Inflammatory macrophage treated with lipopolysaccharide for 4 hours (primary cell): ENCODE measurements at places on chromosomes 16 and 17.

- DNase-seq: no peak
Measured at GRCh38 chr17:75828076-75828400, 16.2 kb downstream of the UNC13D start.

GRCh38 chr16:56939801-56940200, 7.9 kb downstream of the HERPUD1 start:
- no peak for DNase-seq

DNA sequence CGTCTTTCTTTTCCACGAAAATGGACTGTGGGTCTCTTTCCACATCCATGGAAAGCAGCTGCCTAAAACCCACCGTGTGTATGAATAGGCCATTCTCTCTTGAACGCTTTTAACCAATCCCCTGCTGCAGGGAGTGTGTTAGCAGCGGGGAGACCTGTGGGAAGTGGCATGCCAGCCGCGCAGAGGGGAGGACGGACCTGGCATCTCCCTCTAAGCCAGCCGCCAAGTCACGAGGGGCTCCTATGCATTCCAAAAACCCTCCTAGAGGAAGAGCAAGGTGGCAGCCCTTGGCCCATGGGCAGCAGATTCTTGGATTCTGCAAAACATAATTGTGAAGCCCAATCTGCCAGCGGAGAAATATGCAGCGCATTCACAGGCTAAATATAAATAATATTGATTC, 15.4 kb downstream of the RBFOX3 start:
- no peak for DNase-seq

- peak; percentile 92 for DNase-seq
Measured at GRCh38 chr16:75377729-75378386, 55.4 kb downstream of the CFDP1 start.

- DNase-seq: peak; percentile 32
Measured at GRCh38 chr17:46877466-46877865, 26.1 kb downstream of the WNT9B start.

- DNase-seq: no peak
Measured at GRCh38 chr16:86216591-86216990, 293.7 kb upstream of the FOXF1 start.

DNA sequence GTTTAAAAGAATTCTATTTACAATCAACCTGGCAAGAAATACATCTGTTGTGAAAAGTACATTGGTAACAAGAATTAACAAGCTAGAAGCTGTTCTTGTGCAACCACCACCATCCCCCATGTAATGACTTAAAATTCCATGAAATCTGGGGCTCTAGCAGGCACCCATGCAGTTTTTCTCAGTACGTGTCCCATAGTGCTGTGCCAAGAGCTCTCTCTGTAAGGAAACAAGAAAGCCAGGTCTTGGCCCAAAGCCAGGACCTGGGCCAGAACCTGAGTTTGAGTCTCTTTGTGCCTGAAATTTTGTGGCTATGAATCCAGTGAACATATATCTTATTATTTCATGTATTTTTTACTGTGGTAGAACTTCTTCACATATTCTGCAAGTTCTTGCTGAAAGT, 46.6 kb downstream of the NUP93 start:
- DNase-seq: peak; percentile 13
